ENCODE measurements at places on chromosomes 2 and 18. TPM values are rescaled to one million over a fixed set of nuclear protein-coding genes. Genes with fewer than 3 reads are reported as not detected.

Gene SNED1
- total RNA-seq = 0.91 TPM

Gene RAB12
- total RNA-seq = 12.5 TPM

DNA sequence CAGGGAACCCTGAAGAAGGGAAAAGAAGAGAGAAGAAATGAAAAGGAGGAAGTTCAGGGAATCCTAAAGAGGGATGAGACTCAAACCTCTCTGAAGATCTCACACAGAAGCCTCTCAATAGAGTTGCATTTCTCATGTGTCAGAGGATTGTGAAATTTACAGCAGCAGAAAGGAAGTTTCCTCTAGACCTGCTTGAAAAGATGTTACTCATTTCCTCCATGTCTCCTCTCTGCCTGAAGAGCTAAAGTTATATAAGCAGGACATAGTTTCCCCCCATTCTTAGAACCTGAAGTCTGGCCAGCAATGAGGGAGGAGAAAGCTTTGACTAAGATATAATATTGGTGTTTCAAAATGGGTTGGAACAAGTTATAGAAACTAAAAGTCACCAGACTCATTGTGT, 1155.6 kb downstream of the LRP1B start:
- H3K36me3 ChIP-seq = no peaks in the 10 kb centered on the region
- H3K27ac ChIP-seq = no peak overlapping the region
- H3K4me1 ChIP-seq = no peaks in the 10 kb centered on the region
- no peak for DNase-seq
- no peak overlapping the region for H3K4me3 ChIP-seq

DNA sequence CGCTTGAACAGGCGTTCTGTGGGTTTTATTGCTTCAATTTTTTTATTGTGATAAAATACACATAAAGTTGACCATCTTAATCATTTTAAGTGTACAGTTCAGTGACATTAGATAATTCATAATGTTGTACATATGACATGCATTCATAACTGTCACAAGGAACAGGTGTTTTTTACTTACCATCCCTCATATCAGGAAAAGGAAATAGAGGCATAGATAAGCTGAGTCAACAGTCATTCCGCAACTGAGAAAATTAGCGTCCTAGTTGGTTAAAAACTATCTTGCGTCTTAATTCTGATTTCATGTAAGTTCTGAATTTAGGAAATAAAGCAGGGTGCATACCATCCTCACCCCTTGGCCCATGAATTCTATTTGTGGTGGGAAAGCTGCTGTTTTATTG, 36.5 kb downstream of the PLB1 start:
- no peaks in the 10 kb centered on the region for H3K36me3 ChIP-seq
- DNase-seq = no peak
- no peaks in the 10 kb centered on the region for H3K4me1 ChIP-seq
- H3K27me3 ChIP-seq = no peaks in the 10 kb centered on the region

DNA sequence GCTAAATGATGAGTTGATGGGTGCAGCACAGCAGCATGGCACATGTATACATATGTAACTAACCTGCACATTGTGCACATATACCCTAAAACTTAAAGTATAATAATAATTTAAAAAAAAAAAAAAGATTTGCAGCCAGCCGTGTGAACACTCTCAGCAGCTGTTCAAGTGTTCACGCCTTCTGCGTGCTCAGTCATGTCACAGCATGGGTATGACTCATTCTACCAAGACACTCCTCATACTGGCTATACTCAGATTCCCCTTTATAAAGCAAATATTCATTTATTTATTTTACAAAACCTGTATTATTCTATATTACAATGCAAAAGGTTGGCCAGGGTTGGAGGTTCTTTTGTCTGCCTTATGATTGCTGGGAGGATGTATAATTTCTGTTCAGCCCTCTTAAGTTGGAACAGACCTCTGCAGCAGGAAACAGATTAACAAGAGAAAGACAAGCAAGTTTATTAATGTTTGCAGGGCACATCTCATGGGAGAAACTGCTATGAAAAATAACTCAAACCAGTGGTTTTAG, 1230.6 kb upstream of the CHAC2 start:
- H3K4me1 ChIP-seq = no peaks in the 10 kb centered on the region
- DNase-seq = no peak
- no peaks in the 10 kb centered on the region for H3K27me3 ChIP-seq
- H3K4me3 ChIP-seq = no peak overlapping the region

- peaks cover 12% of the 10 kb centered on the region for H3K4me1 ChIP-seq
- no peak for DNase-seq
- no peak overlapping the region for H3K27ac ChIP-seq
- H3K27me3 ChIP-seq = no peaks in the 10 kb centered on the region
These were observed 26.9 kb upstream of the TTN start for GRCh38 chr2:178834086-178834485.

GRCh38 chr2:233264667-233265066, 13.2 kb downstream of the ATG16L1 start:
- DNase-seq = no peak
- H3K27me3 ChIP-seq = no peaks in the 10 kb centered on the region
- peaks cover 62% of the 10 kb centered on the region for H3K4me1 ChIP-seq
- H3K36me3 ChIP-seq = peaks cover 61% of the 10 kb centered on the region

DNA sequence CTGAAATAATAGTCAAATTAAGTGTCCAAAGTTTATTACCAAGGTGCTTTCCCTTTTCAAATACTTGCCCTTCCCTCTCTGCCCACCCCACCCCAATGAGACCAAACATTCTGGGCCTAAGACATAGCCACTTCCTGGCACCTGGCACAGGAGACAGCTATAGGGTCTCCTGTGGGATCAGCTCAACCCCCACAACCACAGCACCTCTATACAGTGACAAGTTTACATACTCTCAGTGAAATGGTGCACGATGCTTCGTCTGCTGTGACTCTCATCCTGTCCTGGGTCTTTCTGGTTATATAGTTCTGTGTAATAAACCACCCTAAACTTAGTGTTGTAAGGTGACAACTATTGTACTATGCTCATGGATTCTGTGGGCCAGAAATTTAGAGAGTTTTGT, 466.2 kb downstream of the FBXO15 start:
- H3K36me3 ChIP-seq = no peaks in the 10 kb centered on the region
- DNase-seq = no peak
- H3K4me3 ChIP-seq = no peak overlapping the region
- H3K4me1 ChIP-seq = peaks cover 8% of the 10 kb centered on the region
- H3K27ac ChIP-seq = no peak overlapping the region

GRCh38 chr2:162013514-162014475, 60.2 kb downstream of the DPP4 start:
- H3K4me1 ChIP-seq = peaks cover 57% of the 10 kb centered on the region
- no peak for DNase-seq
- no peaks in the 10 kb centered on the region for H3K27me3 ChIP-seq
- peaks cover 57% of the 10 kb centered on the region for H3K36me3 ChIP-seq
- peak overlapping the region; percentile 93 for H3K27ac ChIP-seq

DNA sequence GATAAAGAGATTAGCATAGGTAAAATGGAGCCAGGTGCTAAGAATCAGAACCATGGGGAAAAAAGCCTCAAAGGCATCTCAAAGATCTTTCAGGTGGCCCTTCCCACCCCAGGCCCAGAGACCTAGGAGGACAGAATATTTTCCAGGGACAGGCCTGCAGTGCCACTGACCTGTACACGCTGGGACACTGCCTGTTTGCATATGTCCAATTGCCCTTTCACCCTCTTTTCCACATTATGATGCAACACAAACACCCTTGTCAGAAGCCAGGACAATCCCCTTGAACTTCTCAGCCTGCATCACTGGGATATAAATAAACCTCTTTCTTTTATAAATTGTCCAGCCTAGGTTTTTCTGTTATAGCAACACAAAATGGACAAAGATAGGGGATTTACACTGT, 419.1 kb downstream of the TRIB2 start:
- no peak overlapping the region for H3K27ac ChIP-seq
- DNase-seq = no peak
- H3K4me1 ChIP-seq = no peaks in the 10 kb centered on the region
- H3K36me3 ChIP-seq = no peaks in the 10 kb centered on the region
- no peak overlapping the region for H3K4me3 ChIP-seq
- H3K27me3 ChIP-seq = peaks cover 5% of the 10 kb centered on the region

GRCh38 chr2:32884346-32884745, 62.4 kb upstream of the LTBP1 start:
- no peak overlapping the region for H3K4me3 ChIP-seq
- no peaks in the 10 kb centered on the region for H3K4me1 ChIP-seq
- peaks cover 6% of the 10 kb centered on the region for H3K27me3 ChIP-seq
- no peak overlapping the region for H3K27ac ChIP-seq
- no peaks in the 10 kb centered on the region for H3K36me3 ChIP-seq

All from activated naive CD8-positive, alpha-beta T cell treated with anti-CD3 and anti-CD28 coated beads for 36 hours (primary cell).